Femur (tissue), 1 donor: ENCODE measurements at places on chromosomes 7 and 10.

GRCh38 chr10:21347043-21347784 is 178.3 kb downstream of the SKIDA1 start:
- no peak for DNase-seq

DNA sequence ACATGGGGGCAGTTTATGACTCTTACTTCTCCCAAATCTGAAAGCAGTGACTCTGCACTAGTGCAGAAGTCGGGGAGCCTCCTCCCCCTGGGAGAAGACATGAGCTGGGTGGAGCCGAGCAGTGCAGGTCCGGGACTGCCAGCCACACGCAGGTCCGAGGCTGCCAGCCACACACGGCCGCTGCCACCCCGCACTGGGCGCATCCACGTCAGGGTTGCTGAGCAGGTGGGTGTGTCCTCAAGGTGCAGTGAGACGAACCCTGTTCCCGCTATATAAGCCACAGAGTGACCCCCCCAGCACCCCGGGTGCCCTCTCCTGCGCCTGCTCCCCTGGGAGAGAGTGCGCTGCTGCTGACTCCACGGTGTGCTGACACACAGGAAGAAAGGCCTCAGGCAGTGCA is 430.2 kb downstream of the PTPRN2 start:
- no peak for DNase-seq

DNA sequence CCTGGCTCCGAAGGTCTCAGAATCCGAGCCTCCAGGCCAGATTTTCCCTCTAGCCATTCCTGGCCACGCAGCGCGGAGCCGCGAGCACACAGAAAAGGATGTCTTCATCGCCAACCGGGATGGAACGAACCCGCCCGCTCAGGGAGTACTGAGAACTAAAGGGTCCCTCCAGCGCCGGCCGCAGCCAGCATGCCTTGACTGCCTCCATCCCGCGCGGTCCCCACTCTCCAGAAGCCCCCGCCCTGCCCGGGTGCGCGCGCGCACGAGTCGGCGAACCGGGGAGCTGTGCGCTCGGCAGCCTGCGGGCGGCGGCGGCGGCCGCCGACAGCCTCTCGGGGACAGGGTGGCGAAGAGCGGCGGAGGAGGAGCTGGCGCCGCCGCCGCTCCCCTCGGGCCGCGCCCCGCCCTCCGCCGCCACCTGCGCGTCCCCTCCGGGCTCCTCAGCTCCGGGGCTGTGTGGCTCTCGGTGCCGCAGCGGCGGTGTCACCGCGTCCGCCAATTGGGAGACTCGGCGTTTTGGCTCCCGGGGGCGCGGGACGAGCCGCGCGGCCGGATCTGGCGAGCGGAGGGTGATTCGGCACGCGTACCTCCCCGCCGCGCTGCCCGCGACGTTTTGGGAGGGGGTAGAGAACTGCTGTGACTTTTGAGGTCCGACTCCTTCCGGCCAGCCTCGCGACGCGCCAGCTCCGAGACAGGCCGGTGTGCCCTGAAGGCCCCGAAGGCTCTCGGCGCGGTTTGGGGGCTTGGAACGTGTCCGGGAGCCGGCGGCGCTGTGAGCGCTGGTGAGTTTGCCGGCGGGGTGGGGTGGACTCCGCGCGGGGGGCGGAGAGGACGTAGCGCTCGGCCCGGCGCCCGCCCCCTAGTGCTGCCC is 453 bp upstream of the GALNT17 start:
- peak; percentile 80 for DNase-seq

DNA sequence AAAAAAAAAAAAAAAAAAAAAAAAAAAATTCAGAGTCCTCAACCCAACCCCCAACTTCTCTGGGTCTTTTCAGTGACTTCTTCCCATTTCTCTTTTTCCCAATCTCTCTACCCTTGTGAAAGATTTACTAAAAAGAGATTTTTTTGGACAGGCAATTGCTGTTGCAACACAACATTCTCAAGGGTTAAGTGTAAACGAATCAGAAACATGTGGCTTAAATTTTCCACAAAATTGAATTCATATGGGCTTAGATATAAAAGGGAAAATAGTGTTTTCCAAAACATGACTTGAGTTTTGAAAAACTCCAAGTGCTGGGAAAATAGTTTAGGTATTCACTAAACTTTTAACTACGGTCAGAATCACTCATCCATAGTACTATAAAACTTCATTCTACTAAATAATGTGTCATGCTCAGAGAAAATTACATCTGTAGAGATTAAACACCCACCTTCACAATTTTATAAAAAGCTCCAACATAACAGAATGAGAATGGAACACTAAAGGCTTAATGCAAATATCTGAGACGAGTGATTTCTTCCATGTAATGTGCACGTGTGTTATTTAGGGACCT is 643.1 kb downstream of the PARD3 start:
- no peak for DNase-seq

GRCh38 chr7:129796186-129796775 is 156.5 kb downstream of the UBE2H start:
- DNase-seq = no peak

DNA sequence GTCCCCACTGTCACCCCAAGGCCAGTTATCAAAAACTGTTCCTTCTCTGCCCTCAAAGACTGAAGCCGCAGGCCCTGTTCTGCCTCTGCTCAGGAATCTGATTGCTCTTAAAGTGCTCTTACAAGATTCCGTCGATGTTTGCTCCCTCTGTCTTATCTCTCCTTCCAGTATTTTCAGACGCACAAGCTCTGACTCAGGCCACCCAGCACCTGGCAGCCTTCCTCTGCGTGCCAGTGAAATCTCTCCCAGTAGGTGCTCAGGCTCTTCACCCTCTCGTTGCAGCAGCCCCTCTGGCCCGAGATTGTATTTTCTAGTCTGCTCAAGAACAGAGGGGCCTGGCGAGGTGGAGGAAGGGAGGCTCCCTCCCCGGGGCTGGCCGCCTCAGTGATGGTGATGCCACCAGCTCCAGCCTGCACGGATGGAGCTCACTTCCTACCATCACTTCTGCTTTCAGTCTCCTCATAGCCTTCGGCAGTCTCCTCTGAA is 276.2 kb downstream of the USP6NL start:
- no peak for DNase-seq

DNA sequence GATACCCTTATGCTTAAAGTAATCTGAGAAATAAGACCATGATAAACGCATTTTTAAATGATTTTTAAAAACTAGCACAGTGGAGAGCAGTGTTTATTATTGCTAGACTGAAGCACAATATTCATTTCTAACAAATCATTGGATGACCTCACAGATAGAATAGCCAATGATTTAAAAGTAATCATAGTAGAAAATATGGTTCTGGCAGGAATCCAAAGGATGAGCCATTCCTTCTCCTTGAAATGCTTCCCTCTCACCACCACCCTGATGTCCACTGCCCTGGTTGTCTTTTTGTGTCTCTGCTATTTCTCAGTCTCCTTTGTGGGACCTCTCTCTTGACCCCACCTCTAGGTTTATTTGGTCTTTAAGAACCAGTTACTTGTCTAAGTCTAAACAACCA is 64.9 kb downstream of the PRKG1 start:
- DNase-seq = no peak

DNA sequence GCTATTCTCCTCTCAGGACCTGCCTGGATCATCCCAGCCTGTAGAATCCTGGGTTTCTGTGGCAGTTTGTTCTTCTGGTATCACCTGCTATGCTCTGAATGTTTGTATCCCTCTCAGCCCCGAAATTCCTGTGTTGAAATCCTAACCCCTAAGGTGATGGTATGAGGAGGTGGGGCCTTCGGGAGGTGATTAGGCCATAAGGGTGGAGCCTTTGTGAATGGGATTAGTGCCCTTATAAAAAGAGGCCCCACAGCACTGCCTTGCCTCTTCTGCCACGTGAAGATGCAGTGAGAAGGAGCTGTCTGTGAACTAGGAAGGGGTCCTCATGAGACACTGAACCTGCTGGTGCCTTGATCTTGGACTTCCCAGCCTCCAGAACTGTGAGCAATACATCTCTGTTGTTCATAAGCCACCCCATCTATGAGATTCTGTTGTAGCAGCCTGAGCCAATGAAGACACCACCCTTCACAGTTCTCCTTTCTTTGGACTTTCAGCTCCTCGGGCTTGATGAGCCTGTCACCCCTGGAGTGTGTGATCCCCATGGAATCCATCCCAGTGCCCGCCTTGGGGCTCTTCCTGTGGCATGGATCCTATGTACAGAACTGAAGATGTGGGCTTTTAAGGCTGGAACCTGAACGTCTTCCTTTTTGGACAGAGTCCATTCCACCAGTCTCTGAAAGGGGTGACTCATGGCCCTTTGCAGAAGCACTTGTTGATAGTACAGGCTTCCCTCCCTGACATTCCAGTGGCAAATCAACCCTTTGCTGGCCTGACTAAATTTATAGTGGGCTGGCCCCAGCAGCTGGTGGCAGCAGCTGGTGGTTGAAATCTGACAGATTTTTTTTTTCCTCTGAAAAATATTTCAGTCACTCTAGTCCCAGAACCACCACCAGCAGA is 138.0 kb downstream of the TACC2 start:
- no peak for DNase-seq

GRCh38 chr7:158663428-158663741 is 41.2 kb downstream of the NCAPG2 start:
- no peak for DNase-seq

DNA sequence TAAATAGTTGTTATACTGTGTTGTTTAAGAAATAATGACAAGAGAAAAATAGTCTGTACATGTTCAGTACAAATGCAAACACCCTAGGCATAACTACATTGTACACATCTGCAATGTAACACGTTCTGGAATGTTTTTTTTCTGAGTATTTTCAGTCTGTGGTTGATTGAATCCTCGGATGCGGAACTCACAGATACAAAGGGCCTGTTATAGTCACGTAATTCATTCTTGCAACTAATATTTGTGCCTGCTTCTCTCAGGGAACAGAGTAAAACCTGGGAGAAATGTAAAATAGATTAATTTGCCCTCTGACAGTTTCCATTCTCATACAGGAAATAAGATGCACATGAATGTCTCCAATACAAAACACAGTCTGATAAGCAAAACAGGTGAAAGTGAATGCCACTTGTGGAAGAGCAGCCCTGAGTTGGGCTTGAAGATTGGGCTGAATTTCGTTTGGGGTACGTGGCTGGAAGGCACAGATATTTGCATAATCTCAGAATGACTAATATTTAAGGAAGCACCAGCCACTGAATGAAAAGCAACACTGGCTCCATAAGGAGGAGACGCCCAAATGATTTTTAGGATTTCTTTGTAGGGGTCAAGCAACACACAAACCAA is 19.1 kb downstream of the DENND2A start:
- no peak for DNase-seq

GRCh38 chr7:35695473-35695850 is 527 bp upstream of the HERPUD2 start:
- DNase-seq = no peak

GRCh38 chr7:37186753-37187152 is 261.9 kb downstream of the ELMO1 start:
- no peak for DNase-seq

- no peak for DNase-seq
These were observed 16.4 kb upstream of the ABCA13 start for GRCh38 chr7:48154792-48155413.

DNA sequence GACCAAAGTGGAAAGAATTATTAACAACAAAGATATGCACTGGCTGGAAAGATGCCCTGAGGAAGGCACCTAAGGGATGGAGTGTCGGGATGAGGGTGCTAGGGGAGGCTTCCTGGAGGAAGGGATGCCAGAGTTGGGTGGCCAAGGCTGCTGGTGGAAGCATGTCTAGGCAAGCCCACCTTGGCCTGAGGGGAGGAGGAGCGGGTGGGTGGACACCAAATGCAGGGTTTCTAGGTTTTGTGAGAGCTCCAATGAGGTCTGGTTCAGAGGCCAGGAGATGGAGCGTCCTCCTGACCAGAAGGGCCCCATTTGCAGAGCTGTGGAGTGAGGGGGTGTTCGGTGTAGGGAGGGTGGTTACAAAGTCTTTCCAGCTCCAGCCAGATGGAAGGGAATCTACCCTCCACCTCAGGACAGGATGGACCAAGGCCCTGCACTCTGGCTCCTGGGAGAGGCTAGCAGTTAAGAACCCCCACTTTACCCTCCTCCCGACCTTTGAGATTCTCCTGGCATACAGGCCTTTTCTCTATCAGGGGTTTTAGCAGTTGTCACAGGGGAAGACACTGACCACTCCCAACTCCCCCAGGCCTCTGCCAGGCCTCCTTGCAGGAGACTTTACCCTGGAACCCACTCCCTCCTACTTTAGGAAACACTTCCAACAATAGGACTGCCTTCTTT is 3.0 kb upstream of the DDIT4 start:
- DNase-seq = no peak

- no peak for DNase-seq
These were observed 341.9 kb downstream of the PTPRN2 start for GRCh38 chr7:158245724-158246041.

DNA sequence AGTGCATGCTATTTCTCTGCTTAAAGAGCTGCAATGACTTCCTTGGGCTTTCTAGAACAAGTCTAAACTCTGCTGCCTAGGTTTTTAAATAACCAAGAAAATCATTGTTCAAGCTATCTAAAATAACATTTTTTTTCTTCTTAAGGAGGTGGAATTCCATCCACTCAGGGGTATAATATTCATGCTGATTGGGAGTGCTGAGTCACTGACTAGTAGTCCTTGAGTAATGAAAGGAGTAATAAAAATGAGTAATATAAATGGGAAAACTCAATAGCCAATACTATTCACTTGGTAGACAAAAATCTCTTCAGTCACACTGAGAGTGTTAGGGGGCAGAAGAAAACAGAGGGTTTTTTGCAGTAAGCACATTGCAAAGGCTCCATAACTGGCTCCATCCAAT is 72.0 kb downstream of the GFRA1 start:
- no peak for DNase-seq

- DNase-seq = no peak
These were observed 359.8 kb upstream of the KLF6 start for GRCh38 chr10:4144817-4145216.

DNA sequence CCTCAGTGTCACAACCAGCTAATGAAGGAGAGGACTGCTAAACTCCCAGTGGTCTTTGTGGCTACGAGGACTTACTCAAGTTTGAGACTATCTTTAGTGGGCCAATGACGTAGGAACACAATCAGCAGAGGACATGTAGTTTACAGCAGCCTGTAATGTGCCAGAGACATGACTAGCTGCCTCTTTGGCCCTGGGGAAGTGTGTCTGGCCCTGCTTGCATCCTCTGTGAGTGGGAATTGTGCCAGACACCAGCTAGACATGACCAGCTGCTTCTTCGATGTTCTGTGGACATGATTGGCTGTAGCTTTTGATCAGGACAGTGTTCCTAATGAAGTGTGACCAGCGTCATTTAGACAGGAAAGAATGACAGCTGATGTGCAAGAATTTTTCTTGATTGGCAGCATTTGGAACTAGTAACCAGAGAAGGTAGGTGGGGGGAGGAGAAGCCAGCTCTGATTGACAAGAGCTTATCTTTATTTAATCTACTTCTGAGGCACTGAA is 141.7 kb downstream of the AUTS2 start:
- peak; percentile 67 for DNase-seq

DNA sequence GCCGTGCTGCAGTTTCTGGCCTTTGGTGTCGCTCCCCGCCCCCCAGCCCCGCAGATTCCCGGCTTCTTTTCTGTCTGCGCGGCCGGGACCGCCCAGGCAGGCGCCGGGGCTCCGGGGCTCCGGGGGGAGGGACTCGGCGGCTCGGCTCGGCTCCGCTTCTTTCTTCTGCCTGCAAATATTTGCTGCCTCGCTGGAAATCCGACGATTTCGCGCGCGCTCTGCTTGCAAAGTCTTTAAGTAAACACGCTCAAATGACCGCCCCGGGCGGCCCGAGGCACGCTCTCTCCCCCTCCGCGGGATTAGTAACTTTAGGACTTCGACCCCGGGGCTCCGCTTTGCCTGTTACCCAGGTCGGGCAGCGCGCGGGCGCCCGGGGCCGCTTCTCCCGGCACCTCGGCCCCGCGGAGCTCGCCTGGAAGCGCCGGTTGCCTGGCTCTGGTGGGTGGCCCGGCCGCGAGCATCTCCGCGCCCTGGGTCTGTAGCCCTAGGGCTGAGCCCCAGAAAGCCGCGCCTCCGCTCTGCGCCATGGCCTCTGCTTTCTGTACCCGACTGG is 3.9 kb upstream of the GATA3 start:
- no peak for DNase-seq
